Right kidney (tissue), 9 donors: ENCODE measurements at places on chromosomes 1 and 21.

DNA sequence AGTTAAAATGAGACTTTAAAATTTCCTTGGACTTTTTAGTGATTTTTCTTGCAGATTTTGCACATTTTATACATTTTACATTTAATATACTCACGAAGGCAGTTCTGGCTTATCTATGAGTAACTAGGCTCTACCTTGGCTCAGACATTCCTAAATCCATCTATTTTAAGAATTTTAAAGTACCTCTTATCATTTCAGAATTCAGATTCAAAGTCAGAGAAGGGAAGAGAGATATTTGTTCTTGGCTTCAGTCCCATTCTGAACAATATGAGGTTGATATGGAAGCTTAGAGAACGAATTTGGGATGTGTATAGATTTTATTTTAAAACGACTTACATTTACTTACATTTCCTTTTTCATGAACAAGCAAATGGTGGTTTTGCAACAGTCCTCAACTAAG lies 230.2 kb downstream of the LMO4 start:
- DNase-seq = no peak

GRCh38 chr1:100622037-100622436 lies 84.1 kb downstream of the GPR88 start:
- no peak for DNase-seq

DNA sequence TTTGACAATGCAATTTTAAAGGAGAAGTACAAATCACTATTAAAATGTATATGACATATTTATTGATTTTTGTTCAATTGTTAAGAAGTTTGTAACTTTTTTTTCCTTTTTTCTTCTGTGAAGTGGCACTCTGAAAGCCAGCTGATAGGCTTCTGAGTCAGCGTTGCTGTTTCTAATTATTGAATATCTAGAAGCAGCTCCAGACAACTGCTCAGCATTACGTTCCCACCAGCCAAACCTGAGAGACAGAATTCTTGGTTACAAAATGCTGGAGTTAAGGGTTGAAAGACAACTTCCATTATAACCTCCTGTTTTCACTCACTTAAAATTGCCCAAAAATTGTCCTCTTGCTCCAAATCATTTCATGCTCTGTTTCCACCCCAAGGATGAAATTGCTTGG lies 31.4 kb upstream of the LMX1A start:
- DNase-seq = no peak

- DNase-seq = no peak
These were observed 80.5 kb downstream of the ENAH start for GRCh38 chr1:225572422-225572821.

DNA sequence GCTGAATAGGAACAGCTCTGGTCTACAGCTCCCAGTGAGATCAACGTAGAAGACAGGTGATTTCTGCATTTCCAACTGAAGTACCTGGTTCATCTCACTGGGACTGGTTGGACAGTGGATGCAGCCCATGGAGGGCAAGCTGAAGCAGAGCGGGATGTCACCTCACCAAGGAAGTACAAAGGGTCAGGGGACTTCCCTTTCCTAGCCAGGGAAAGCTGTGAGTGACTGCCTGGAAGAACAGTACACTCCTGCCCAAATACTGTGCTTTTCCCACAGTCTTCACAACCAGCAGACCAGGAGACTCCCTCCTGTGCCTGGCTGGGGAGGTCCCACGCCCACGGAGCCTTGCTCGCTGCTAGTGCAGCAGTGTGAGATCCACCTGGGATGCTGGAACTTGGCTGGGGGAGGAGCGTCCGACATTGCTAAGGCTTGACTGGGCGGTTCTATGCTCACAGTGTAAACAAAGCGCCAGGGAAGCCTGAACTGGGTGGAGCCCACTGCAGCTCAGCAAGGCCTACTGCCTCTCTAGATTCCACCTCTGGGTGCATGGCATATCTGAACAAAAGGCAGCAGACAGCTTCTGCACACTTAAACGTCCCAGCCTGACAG lies 14.7 kb downstream of the CR1L start:
- no peak for DNase-seq

DNA sequence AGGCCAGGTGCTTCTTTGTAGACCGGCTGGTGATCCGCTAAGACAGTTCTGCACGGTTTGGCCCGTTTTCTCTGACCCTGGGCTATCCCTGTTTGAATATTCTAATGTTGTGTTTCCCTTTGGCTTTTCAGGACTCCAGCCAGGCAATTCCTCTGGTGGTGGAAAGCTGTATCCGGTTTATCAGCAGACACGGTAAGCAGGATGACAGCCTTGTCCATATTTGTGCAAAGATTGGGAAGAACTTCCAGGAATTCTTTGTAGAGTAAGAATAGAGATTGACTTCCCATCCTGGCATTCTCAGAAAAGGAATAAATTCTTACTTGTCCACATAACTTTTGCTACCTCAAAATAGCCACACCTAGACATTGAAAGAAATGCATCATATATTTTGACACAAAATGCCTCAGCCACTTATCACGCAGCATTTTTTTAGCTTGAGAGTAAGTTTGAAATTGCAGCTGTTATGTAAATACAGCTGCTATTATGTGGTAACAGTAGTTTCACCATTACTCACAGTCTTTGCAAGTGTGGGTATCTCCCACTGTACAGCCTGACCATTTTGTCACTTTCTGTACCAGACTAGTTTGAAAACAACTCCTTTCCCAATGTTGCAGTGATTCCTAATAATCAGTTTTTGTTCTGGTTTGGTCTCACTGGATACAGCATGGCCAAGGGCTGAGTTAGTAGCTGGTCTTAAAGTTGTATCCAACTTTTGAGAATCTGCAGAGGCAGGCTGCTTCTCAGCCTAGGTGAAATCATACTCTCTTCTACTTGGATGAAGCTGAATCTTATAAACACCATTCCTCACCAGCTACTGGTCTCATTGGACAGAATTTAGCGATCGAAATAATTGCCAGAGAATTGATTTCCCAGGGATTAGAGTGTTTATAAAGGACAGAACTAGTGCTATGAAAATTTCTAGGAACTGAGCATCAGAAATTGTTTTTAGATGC lies 40.0 kb upstream of the IKBKE start:
- no peak for DNase-seq

DNA sequence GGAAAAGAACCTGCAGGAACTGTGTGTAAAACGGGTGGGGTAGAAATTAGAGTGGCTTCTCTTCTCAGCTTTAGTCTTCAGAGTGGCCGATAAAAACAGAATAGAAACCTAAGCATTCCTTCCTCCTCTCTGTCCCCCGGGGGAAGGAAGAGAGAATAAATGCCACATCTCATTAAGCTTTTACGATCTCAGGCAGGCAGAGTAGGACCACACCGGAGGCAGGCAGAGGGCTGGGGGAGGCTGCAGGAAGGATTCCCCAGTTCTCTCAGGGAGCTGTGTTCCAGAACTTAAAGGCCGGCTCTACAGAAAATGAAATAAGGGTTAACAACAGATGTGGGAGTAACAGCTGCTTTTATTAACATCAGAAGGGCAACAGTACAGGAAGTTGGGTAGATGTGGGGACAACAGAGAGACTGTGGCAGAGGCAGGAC lies 24.5 kb upstream of the MEF2D start:
- peak; percentile 33 for DNase-seq

DNA sequence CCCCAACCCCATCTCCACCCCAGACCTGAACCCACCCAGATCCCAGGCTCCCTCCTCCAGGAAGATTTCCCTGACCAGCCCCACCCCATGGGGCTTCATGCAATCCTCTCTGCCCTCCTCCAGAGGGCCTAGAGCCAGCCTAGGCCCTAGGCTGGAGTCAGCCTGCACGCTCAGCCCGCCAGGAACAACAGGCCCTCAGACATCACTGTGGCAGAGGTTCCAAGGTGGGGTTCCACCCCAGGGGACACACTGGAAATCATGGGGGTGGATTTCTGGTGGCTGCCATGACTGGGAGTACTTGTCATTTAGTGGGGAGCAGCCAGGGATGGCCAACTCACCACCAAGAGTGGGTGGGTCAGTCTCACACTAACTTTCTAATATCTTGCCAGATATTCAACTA lies 122.0 kb downstream of the GLIS1 start:
- no peak for DNase-seq

DNA sequence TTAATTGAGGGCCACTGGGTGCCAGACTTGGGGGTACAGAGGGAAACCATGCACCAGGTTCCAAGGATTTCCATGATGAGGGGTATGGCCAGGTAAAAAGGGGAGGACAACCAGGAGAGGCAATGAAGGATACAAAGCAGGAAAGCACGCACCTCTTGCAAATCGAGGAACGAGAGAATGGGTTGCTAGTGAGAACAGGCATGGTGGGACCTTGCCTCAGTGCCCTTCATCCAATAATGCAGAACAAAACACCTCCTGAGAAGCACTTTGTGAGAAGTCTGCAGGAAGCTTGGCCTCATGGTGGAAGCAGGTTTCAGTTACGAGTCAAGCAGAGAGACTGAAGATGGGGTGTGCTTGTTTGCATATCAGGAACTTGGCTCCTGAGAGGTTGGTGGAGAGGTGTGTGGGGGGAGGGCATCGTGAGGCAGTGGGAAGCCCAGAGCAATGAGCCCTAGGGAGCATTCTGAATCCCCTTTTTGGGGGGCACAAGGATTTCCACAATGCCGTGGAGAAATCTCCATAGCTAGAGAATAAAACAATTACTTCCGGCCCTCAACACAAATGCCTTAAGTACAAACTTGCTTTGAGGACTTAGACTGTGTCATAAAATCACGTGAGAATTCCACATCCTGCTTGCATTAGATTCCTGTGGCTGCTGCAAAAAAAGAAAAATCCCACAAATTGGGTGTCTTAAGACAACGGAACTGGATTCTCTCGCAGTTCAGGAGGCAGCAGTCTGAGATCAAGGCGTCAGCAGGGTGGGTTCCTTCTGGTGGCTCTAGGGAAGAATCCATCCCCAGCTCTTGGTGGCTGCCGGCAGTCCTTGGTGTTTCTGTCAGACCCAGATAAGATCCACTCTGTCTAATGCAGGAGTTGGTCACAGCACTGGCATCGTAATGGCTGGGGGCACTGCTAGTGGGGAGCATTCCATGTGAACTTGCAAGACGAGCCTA lies 54.9 kb upstream of the BACE2 start:
- no peak for DNase-seq

GRCh38 chr1:162901243-162901642 lies 40.3 kb upstream of the CCDC190 start:
- no peak for DNase-seq

- no peak for DNase-seq
These were observed 24.4 kb upstream of the ZC3H12A start for GRCh38 chr1:37449936-37450335.

GRCh38 chr1:41670217-41670957 lies 185.9 kb upstream of the EDN2 start:
- no peak for DNase-seq

- no peak for DNase-seq
These were observed 9.3 kb upstream of the SRARP start for GRCh38 chr1:15994590-15995351.

GRCh38 chr1:232586679-232587078 lies 43.3 kb downstream of the SIPA1L2 start:
- DNase-seq = no peak

- peak; percentile 60 for DNase-seq
These were observed 20.2 kb downstream of the BTG2 start for GRCh38 chr1:203325418-203326091.

DNA sequence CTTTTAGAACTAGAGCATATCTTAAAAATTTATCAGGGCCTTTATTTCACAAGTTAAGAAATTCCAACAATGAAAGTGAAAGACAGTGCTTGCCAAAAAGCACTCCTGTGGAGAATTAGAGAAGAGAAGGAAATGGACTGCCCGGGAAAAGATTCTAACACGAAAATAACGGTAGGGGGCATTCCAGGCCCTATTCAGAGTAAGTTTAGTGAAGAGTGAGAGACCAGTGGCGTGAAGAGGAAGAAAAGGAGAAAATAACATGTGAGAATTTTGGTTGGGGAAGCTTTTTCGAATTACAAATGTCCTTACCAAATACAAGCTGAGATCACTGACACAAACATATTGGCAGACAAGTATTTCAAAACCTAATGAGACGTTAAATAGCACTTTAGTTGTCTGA lies 38.4 kb upstream of the RBM34 start:
- no peak for DNase-seq

GRCh38 chr1:30337324-30337620 lies 386.1 kb downstream of the MATN1 start:
- no peak for DNase-seq

GRCh38 chr1:89615676-89616598 lies 17.0 kb upstream of the LRRC8C start:
- no peak for DNase-seq

GRCh38 chr1:170545476-170545875 lies 13.5 kb downstream of the GORAB start:
- DNase-seq = no peak

GRCh38 chr21:16088056-16088455 lies 358.3 kb downstream of the USP25 start:
- DNase-seq = no peak

- DNase-seq = no peak
These were observed 37.0 kb downstream of the NDUFS5 start for GRCh38 chr1:39063191-39063590.

DNA sequence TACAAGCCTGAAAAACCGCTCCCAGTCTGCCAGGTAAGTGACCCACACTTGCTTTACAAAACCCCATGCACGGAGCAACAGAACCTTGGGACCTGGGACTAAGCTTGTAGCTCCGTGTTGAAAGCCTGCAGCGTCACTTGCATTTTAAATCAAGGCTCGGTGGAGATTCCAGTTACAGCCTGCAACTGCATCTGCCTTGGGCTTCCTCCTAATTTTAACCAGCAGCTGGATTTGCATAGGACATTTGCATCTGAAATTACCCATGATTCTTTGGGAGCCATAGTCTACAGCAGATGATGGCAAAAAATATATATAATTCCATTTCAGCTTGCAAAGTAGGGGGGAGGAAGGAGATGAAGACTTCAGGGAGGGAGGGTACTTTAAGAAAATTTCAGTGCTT lies 62.4 kb upstream of the IGSF21 start:
- no peak for DNase-seq

DNA sequence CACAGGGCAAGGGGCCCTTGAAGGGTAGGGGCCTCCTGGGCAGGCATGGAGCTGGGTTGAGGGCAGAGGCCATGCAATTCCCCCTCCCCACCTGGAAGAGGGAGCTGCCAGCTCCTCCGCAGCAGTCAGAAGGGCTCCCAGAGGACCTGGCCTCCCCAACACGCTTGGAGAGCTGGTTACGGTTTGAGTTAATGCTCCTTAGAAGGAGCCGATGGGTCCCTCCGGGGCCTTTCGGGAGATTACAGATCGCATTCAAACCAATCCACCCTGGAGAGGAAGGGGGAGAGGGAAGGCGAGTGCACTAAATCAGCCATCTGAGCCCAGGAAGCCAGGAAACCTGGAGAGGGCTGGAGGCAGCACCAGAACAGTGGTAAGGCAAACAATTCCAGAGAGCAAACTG lies 106.3 kb upstream of the CSF3R start:
- DNase-seq = no peak

DNA sequence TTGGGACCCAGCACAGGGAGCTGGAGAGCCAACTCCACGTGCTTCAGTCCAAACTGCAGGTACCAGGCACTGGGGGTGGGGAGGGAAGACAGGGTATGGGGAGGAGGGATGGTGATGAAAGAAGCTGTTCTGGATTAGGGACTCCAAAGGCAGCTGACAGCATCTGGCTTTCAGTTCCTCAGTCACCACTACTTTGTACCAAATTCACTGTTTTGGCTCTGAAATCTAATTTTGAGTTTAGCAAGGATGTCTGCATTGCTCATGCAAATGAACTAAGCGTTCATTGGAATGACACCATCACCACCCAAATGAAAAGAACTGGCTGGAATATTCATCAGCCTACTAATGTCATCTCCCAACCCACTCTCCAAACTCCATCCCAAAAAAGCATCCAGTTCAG lies 8.7 kb downstream of the C1orf74 start:
- no peak for DNase-seq

GRCh38 chr1:113042285-113043143 lies 30.5 kb upstream of the LRIG2 start:
- DNase-seq = peak; percentile 68
